GM23338 (cell line): ENCODE measurements at places on chromosomes 2 and 18.

DNA sequence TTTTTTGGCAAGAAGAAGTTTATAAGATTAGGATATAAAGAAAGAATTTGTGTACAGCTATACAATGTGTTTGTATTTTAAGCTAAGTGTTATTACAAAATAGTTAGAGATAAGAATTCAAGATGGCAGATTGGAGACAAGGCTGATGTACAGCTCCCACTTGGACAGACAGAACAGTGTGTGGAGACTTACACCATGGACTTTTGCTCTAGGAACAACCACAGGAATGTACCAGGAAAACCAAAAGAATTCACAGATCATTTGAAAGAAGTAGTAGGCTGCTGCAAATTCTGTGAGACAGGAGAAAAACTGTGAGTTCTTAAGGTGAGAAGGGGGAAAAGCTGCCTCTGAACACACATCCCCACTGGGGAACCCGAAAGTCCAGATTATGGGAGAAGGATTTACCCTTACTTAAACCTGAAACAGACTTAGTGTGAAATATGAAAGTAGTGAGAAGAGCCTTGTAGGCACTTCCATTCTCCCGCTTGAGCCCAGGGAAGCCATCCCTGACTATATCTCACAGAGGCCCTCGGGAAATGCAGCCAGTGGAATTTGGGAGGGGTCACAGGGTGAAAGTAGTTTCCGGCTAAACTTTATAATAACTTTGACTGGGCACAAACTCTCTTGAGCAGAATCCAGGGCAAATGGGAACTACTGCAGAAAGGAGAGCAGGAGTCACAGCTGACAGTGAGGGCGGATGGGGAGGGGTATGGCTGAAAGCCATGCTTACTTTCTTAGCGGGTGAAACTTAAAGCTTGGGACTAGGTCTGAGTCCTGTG is 11.6 kb upstream of the RPRD1A start:
- DNase-seq: no peak

DNA sequence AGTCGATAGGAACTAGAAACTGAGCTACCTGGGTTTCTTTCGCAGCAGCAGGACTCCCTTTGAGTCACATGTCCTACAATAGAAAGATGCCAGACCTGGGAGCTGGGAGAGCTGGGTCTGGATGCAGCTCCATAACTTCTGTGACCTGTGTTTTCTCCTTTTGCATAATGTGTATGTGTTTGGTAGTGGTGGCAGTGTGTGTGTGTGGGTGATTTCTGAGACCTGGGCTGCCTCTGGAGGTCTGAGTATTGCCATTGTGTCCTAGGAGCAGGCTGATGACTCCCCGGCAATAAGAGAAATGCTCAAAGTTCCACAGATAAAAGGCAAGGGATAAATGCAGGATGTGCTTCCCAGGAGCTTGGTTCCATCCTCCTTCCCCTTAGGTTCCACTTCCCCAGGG is 6.4 kb downstream of the WNT10A start:
- DNase-seq: no peak

- no peak for DNase-seq
These were observed 417.9 kb downstream of the TGIF1 start for GRCh38 chr18:3867864-3868311.

DNA sequence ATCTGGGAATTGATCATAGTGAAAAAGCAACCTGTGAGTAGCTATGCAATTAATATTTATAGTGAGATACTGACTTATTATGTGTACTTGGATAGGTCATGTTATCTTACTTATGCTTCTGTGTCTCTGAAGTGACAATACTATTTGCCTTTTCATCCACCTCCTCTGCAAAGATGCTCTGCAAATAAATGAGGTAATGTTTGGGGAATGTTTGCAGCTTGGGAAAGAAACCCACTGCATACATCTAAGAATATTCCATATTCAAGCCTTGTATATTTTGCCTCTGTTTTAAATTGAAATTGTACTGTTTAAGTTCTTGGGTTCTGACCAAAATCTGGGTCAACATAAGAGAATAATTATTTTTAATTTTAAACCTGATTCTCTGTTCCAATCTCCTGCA is 217.4 kb upstream of the DTNA start:
- peak; percentile 60 for DNase-seq

DNA sequence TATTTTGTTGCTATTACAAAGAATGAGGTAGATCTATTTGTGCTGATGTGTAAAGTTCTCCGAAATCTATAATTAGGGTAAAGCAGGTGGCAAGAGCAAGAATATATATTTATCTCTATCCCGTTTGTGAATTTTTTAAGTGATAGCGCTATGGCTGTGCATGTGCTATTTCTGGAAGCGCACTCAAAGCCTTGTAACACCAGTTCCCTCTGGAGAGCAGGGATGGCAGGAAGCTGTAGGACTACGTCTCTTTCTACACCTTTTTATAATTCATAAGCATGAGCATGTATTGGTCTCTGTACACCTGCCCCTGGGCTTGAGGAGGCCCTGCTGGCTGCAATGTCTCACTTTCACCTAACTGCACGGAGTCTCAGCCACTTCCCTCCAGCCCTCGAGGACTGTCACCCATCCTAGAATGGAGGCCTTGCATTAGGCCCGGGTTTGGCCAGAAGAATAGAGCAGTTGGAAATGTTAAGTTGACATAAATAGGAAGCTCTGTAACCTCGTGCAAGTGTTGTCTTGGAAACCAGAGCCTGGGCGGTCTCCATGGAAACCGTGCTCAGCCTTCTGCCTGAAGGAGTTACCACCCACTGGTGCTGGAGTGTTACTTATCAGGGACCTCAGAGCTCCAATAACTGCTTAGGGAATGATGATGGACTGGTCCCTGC is 20.9 kb downstream of the ITM2C start:
- peak; percentile 75 for DNase-seq

DNA sequence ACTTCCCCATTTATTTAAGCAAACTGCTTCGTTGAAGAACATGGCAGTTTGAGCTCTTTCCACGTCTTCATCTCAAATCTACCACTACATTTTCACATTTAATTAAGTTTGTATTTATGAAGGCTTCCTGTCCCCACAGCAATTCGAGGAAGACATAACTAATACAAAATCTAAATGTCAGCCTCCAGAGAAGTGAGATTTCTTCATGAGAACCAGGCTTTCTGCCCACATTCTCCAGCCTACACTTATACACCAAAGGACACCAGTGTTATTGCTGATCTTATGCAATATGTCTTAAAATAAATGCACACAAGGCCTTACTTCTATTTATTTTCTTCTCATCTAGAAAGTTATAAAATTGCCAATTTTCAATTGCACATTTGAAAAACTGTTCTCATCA is 1209.3 kb upstream of the FAM98A start:
- no peak for DNase-seq

DNA sequence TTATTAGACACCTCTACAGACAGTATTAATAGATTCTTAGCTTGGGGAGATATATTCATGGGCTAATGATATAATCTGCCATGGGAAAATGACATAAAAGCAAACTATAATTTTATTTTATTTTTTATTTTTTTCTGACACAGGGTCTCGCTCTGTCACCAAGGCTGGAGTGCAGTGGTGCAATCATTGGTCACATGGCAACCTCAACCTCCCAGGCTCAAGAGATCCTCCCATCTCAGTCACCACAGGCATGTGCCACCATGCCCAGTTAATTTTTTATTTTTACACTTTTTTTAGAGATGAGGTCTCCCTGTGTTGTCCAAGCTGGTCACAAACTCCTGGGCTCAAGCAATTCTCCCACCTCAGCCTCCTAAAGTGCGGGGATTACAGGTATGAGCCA is 39.3 kb downstream of the RTN4 start:
- no peak for DNase-seq

GRCh38 chr2:207133458-207133819 is 32.3 kb downstream of the KLF7 start:
- DNase-seq: peak; percentile 28

GRCh38 chr2:177098001-177098613 is 114.5 kb upstream of the HNRNPA3 start:
- DNase-seq: no peak

- peak; percentile 20 for DNase-seq
These were observed 443.9 kb upstream of the ZNF804A start for GRCh38 chr2:184154438-184154837.

DNA sequence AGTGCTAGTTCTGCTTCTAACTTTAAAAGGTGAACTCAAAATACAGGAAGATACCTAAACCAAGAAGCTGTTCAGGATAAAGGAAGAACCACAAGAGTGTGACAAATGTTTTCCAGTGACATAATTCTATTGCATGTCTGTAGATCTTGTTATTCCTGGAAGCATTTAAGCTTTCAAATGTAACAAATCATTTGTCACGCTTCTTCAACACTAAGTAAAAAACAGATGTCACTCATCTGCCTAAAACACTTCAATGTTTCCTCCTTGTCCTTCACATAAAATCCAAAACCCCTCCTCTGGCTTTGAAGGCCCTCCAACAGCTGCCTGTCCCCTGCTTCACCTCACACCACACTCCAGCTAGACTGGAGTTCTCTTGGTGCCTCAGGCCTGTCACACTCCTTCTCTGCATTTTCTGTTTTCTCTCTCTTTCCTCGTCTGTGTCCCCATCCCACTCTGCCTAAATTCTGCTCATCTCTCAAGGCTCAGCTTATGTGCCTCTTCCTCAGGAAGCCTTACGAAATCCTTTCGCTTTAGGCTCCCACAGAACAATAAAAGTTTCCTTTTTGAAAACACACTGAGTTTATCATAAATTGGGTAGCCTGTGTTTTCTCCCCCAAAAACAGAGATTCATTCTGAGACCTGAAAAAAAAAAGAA is 6.4 kb upstream of the CLEC4F start:
- no peak for DNase-seq

DNA sequence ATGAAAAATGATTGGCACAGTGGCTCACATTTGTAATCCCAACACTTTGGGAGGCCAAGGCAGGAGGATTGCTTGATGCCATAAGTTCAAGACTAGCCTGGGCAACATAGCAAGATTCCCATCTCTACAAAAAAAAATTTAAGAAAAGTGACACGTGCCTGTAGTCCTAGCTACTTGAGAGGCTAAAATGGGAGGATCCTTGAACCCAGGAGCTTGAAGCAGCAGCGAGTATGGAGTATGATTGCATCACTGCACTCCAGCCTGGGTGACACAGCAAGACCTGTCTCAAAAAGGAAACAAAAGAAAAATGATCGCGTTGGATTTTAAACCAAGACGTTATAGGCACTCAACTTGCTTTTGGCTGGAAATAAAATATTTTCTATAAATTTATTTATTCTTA is 37.8 kb upstream of the CREB1 start:
- DNase-seq: no peak

GRCh38 chr18:22848615-22849014 is 84.5 kb upstream of the RBBP8 start:
- DNase-seq: no peak

- no peak for DNase-seq
These were observed 85.5 kb upstream of the PXDN start for GRCh38 chr2:1829796-1830195.

- DNase-seq: no peak
These were observed 249.3 kb upstream of the SYT4 start for GRCh38 chr18:43526426-43527145.
